NCI-H2107 (cell line): ENCODE measurements at places on chromosomes 5 and 9.

GRCh38 chr9:124858330-124859046 lies 3.3 kb downstream of the RPL35 start:
- DNase-seq, result no peak

- DNase-seq, result no peak
These were observed 14.2 kb upstream of the CCDC180 start for GRCh38 chr9:97293207-97293721.

- no peak for DNase-seq
These were observed 72.3 kb upstream of the ANXA1 start for GRCh38 chr9:73079326-73079725.

DNA sequence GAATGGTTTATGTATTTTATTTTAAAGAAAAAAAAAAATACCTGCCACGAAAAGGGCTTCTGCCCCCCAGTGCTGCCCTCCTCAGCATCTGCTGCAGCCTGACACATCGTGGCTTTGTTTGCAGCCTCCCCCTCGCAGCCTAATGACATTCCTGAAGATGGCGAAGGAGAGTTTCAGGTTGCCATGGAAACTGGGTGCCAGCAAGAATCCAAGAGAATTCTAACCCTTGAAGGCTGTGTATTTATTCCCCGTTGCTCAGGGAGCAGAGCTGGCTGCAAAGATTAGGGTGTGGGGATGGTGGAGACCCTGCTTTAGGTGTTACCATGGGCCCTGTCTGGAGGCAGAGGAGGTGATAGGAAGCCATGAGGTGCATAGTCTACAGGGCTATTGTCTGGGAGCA lies 126.6 kb downstream of the NSG2 start:
- DNase-seq, result no peak

GRCh38 chr5:91076138-91076537 lies 307.0 kb downstream of the ARRDC3 start:
- DNase-seq, result no peak

- no peak for DNase-seq
These were observed 143.4 kb downstream of the EPB41L4A start for GRCh38 chr5:112275671-112276070.

DNA sequence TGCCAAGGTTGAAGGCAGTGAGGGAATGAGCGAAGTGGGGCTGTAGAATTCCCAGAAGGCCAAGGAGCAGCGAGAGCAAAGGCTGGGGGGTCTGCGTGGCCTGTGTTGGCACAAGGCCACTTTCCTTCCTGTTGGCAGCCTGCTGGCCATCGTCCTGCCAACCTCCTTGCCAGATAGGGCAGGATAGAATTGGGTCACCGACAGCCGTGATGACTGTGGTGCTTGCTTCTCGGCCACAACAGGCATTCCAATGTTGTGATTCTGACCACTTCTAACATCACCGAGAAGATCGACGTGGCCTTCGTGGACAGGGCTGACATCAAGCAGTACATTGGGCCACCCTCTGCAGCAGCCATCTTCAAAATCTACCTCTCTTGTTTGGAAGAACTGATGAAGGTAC lies 18.9 kb downstream of the TRIP13 start:
- no peak for DNase-seq

DNA sequence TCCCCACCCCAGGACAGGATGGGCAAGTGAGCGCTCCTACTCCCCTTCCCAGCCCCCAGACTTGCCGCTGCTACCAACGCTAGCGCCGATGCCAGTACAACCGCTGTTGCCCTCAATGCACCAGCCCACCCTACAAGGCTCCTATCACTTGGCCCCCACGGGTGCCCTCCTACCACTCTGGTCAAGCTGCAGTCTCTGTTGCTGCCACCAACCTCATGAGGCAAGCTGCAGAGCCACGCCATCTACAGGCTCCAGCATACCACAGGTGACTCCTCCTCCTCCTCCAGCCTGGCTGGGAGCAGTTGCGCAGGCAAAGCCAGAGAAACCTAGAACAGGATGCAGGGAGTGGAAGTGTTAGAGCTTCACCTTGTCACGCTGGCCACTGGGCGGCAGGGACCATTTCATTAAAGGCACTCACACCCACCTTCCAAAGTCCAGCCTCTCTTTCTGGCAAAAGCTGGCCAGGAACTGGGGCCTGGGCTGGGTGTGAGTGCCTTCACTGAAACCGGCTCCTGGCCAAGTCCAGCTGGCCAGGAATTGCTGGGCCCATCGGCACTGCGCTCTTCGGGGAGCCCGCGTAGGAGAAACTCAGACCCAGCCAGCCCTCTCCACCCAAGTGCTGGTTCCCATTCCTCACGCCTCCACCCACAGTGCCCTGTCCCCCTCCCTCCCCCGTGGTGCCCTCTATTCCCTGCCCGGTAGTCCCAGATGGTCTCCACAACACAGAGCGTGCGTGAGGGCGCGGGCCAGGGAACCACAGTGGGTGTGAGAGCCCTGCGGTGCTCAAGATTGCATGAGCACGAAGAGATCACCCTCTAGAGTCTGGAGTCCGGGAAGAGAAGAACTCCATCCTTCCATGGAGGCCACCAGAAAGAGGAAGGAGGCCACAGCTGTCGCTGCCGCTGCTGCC lies 1.6 kb upstream of the PCAT7 start:
- DNase-seq, result peak; percentile 5

- no peak for DNase-seq
These were observed 310.2 kb downstream of the ADGRV1 start for GRCh38 chr5:90868799-90869198.

- DNase-seq, result no peak
These were observed 135.6 kb downstream of the KCNIP1 start for GRCh38 chr5:170639221-170639925.

GRCh38 chr5:14142202-14142826 lies 828 bp upstream of the TRIO start:
- DNase-seq, result no peak

GRCh38 chr5:122871661-122872060 lies 26.2 kb downstream of the SNX24 start:
- no peak for DNase-seq

GRCh38 chr5:163005949-163006348 lies 431.4 kb upstream of the CCNG1 start:
- no peak for DNase-seq

DNA sequence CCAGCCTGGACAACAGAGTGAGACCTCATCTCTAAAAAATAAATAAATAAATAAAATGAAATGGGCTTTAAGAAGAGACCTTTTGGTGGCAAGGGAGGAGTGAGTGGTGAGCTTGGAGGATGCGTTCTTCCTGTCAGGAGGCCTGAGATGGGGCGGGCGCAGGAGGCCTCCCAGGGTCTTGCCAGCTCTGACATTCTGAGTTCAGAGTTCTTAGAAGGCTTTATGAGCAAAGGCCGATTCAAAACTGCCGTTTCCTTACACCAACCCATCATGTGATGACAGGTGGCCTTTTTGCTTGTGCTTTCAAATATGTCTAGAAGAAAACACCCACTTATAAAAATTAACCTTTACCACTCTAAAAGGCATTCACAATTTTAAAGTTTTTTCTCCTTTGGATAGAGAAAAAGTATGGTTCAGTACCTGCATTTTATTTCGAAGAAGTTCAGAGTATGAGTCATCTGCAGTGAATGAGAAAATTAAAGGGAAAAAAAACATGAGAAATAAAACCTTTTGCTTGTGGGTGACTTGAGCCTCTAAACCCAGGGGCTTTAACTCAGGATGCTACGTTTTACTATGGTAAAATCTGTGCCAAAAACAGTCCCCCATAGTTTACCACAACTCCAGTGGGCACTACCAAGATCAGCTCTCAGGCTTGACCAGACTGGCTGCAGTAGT lies 157.4 kb upstream of the OTULINL start:
- no peak for DNase-seq

DNA sequence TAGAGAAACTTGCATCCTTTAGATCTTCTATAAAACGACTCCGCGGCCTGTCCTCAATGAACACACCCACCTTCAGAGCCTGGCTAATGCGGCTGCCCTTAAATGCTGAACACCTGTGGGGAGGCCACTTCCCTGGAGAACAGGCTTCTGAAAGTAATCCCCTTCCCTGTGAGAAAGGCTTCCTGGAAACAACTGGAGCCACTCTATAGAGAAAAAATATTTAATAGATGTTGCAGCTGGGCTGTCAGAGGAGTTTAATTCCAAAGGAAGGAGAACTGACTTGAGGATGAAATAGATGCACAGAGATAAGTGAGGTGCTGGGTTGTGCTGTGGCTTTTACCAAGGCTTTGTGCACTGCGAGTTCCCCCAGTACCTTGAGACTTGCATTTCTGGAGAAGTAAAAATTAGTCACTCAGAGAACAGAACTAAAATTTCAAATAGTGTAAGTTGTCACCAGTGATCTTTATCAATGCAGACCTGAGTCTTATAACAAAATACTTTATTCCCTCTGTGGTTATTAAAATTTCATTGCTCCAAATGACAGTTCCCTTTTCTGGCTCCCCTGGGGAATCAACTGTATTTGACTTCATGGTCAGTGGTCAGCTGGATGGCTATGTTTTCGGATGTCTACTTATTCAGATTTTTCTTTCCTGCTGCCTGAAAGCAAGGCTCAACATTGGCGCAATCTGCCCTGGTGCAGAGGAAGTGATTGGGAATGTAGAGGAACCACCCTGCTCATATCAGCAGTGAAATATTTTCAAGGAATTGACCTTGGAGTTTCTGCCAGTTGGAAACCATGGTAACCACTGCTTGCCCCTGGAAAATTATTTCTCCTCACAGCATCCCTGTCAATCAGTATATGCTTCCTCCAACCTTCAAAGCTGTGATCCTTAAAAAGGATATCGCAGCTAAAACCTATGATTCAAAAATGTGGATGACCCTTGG lies 238.8 kb downstream of the SMARCA2 start:
- no peak for DNase-seq
